ENCODE measurements at places on chromosomes 1 and 21. TPM values are rescaled to one million over a fixed set of nuclear protein-coding genes. Genes with fewer than 3 reads are reported as not detected.

DNA sequence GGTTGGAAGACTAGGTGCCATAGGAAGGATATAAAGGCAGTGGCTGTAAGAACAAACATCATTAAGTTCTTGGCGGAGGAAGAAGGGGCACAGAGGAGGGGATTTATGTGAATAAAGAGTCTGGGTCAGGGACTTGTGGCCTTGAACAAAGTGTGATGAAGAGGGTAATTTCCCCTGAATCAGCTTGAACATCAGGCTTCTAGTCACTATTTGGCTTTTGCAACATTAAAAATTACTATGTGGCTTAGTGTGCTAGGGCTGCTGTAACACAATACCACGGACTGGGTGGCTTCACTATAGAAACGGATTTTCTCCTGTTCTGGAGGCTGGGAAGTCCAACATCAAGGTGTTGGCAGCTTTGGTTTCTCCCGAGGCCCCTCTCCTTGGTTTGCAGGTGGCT is 70.5 kb upstream of the CNIH3 start:
- DNase-seq: no peak

DNA sequence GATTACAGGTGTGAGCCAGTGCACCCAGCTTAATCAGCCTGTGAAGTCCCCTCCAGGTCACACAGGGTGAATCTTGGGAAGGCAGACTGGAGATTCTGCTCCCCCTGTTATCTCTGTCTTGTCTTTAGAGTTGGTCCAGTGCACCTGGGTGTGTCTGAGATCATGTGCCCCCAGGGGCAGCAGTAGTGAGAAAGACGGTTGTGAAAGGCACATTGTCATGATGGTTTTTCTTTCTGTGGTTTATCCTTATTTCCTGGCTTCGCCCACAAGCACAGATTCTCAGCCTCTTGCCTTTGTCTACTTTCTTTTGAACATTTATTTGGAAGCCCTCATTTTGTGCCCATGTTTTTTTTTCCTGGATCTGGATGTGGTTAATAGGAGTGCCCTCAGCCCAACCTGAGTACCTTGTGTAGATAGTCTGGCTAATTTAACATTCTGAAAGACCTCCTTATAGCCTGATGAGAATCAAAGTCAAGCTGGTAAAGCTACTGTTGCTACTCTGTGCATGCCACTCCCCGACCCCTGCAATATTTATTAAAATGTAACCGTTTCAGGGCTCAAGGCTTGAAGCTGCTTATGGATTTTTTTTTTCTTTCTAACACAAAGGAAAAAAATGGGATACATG is 23.7 kb downstream of the UCK2 start:
- DNase-seq: peak; percentile 49

- DNase-seq: peak; percentile 31
Measured at GRCh38 chr1:68904477-68904876, 407.6 kb upstream of the DEPDC1 start.

- no peak for DNase-seq
Measured at GRCh38 chr1:36559061-36559460, 76.3 kb upstream of the CSF3R start.

- no peak for DNase-seq
Measured at GRCh38 chr1:245059806-245060424, 94.9 kb upstream of the KIF26B start.

The IVL gene
- total RNA-seq: 1.2 TPM

The HSD11B1 gene
- total RNA-seq: 2.1 TPM

The MYOCOS gene
- not detected for total RNA-seq

The ILDR2 gene
- 3.8 TPM for total RNA-seq
